Daoy (cell line): ENCODE measurements at places on chromosomes 13 and 19. TPM values are rescaled to one million over a fixed set of nuclear protein-coding genes. Genes with fewer than 3 reads are reported as not detected.

DNA sequence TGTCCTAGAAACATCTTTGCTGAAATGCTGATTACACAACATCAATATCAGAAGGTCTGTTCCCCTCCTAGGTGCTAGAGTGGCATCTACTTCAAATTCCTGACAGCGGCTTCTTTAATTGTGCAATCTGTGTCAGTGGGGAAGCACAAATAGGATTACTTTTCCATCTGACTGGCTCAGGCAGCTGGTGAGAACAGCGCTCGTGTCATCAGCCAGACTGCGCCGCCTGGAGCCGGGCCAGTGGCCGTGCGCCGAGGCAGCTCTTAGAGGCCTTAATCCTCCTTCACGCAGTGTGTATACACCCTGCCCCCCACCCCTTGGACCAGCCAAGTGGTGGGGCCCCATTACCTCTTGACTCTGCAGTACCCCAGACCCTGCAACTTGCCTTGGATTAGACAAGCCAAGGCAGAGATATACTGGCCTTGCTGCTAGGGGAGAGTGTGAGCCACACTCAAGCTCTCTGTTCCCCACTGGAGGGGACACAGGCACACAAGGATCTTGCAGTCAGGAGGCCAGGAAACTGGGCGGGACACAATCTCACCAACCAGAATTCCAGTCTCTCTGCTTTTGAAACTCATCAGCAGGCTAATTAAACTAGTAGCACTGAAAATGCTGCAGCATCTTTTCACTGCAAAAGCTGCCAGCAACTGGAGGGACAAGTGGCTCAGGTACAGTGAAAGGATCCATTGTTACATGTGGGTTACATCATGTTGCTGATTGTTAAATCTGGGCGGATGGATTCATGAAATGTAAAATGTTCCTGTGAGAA lies 48.9 kb upstream of the EPHX3 start:
- DNase-seq = peak; percentile 75

DNA sequence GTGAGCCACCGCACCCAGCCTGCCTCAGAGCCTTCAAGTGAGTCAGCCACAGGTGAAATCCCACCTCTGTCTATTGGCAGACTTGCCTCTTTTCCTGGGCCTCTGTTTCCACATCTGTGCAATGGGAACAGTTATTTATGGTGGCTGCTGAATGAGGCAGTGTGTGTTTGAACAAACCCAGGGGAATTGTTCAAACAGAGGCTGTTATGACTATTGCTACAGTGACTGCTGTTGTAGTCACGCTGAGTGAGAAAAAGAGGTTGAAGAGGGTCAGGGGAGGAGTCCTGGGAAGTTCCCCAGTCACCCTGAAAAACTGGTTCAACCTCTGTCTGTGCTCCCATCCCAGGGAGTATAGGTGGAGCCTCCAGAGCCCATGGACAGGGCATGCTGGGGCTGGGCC lies at the start of gene CEACAM19:
TSS of gene CEACAM19 (plus strand) at position 83 of the 400 bp plus-strand sequence. CDS start 450 bp downstream, outside the sequence.
- no peak for DNase-seq

GRCh38 chr13:22880741-22881720 lies 299.7 kb upstream of the SGCG start:
- no peak for DNase-seq

Gene SSC5D
- 1.4 and 2.2 TPM in 2 replicates for total RNA-seq

GRCh38 chr19:54357381-54357780 lies 7.3 kb downstream of the LAIR1 start:
- no peak for DNase-seq

Gene PEPD
- total RNA-seq = 65.2 and 87.3 TPM in 2 replicates

Gene TEKTIP1
- total RNA-seq = not detected in 2 replicates

Gene TINCR
- total RNA-seq = 0.12 and 0.40 TPM in 2 replicates

DNA sequence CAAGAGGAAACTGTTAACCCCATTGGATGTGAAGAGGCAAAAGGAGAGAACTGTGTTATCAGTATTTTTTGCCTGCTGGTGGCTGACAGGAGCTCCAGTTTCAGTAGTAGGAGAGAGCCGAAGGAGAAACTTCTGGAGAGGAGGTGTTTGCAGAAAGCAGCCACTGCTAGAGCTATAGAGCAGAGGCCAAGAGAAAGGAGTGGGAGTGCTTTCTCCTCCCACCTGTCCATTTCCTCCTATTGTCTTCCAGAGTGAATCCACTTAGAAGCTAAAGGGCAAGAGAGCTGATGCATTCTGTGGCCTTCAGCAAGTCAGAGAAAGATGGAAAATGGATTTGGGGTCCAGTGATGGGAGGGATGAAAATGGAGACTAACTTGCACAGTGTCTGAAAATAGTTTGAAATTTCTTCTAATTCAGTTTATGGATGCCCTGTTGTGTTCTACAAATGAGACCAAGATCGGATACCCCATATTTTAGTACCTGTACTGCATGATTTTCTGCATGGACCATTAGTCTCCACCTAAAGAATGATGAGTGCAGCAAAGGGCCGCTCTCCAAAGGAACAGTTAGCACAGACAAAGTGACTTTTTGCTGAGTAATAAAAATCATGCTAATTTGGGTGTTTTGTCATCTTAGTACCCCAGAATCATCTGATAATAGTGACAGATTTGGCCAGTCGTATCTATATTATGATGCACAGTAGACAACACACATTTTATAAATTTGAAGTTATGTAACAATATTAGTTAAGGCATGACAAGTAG lies 10.7 kb downstream of the HS6ST3 start:
- DNase-seq = no peak
